ENCODE measurements at places on chromosomes 12 and 14.

- no peak for DNase-seq
These were observed 307.9 kb upstream of the G2E3 start for GRCh38 chr14:30251017-30251416.

- DNase-seq, result peak; percentile 1
These were observed 183.3 kb downstream of the CCDC59 start for GRCh38 chr12:82174936-82175335.

- no peak for DNase-seq
These were observed 58.3 kb downstream of the NINJ2 start for GRCh38 chr12:604956-605355.

DNA sequence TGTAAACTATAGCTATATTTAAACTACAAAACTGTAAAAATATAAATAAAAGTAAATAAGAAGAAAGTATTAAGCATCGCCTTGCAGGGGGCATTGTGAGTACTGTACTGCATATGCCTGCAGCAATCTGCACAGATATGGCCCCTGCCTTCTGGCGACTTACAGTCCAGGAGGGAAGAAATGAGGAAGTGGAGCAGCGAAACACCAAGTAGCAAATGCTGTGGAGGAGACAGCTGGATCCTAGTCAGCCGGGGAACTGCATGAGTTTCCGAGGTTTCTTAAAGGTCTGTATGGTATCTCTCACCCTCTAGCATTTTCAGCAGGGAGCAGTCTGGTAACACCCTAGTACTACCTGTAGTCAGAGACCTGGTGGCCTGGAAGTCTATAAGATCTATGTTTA, 256.9 kb downstream of the CACNA1C start:
- no peak for DNase-seq

GRCh38 chr14:33812181-33812580, 138.7 kb downstream of the EGLN3 start:
- DNase-seq, result no peak

- no peak for DNase-seq
These were observed 198.4 kb upstream of the FOXN3 start for GRCh38 chr14:89615421-89615820.

GRCh38 chr12:12736759-12737676, 19.9 kb downstream of the CDKN1B start:
- DNase-seq, result no peak

- no peak for DNase-seq
These were observed 32.7 kb downstream of the DIP2B start for GRCh38 chr12:50537538-50537919.

- DNase-seq, result no peak
These were observed 341.1 kb downstream of the EMP1 start for GRCh38 chr12:13537623-13538022.

DNA sequence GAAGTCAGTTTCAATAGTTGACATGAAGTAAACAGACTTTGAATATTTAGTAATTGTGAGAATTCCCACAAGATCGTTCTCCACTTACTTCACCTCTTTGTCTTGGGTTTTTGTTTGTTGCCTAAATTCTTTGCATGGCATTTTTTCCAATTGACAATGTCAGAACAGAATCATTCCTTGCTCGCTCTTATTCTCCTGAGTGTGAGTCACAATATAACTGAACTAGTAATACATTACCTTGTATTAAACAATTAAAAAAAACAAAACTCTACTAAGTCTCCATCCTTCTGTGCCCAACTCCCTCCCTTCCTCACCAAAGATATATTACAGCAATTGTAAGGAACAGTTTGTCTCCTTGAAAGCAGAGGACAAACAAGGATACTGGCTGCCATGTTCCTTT, 638.8 kb upstream of the NOVA1 start:
- no peak for DNase-seq

- no peak for DNase-seq
These were observed 285.8 kb downstream of the NUAK1 start for GRCh38 chr12:105852951-105853350.

DNA sequence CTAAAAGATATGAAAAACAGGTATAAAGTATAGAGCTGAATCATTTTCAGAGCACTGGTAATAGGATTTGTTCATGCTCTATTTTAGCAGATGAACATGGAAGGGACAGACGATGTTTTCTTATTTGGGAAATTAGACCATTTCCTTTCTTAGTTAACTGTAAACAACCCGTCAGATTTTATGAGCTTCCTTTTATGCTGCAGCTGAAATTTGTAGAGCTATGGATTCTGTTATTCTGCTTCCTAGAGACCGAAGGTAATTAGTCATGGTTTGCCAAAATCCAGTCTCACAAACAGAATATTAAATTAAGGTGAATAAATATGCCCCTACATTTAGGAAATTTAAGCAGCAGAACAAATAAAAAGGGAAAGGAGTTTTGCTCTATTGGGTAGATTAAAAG, 180.2 kb upstream of the SYT1 start:
- DNase-seq, result no peak

DNA sequence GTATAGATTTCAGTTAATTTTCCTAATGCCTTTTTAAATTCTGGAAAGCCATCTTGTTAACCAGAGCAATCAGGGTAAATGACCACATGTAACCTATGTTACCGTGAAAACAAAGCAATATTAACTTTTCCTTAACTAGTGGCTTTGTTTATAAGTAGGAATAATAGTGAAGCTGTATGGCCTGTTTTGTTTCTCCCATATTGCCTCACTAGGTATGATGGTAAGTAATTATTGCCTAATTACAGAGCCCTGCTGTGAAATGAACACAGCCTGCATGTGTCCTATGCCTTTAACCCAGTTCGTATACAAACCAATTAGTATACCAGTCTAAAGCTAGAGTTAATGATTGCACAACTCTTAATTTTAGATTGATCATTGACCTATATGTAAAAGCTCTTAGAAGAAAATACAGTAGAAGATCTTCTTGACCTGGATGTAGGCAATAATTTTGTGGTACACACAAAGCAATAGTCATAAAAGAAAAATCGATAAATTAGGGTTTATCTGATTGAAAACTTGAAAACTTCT, 249.9 kb downstream of the CCDC91 start:
- DNase-seq, result no peak

DNA sequence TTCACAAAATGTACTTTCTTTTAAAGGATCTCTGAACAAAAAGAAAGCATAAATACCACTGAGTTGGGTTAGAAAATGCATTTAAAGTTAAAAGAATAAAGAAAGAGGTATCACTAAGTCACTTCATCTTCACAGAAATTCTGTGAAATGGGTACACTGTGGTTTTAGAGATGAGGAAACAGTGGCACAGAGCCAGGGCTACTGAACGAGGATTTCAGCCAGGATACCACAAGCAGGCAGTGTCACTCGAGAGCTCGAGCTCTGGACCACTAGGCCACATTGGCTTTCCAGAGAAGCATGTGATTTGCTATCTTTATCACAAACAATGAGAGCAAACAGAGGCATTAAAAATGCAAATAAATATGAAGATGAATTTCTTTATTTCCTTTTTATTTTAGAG, 51.0 kb downstream of the WDHD1 start:
- no peak for DNase-seq

DNA sequence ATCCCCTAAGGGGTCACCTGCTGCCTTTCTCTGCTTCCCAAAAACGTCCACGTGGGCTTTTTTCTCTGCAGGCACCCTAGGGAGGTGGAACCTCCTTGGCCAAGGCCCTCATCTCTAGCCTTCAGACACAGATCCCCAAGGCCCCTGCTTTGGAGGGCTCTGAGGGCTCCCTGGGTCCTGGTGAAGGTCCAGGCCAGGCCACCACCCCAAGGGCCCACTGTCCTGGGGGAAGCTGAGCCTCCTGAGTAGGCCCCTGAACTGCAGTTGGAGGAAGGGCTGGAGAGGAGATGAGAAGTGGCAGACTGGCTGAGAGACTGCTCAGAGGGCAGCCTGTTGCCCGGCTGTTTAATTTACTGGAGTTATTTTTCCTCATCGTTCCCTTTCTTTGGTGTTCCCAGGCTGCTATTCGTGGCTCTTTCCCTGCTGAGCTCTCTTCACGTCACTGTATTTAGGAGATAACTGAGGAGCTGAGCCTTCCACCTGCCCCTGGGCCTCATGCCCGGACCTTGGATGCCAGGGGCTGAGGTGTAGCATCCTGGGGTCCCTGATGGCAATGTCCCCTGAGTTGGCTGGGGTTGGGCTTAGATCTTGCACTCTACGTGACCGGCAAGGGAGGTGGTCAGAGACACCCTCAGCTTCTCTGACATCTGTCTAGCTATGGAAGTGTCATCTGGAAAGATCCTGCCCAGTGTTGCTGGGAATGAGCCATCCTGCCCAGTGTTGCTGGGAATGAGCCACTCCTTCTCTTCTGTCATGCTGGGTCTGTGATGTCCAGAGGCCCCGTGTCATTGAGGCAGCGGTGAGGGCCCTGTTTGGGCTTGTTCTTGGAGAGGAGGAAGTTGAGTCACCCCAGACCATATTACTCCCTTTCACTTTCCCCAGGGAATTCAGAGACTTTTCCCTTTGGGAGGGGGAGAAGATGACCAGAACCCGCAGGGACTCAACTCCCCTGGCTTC, 139.8 kb downstream of the TSPAN9 start:
- DNase-seq, result peak; percentile 68

GRCh38 chr12:18919871-18920511, 182.1 kb downstream of the CAPZA3 start:
- DNase-seq, result no peak

DNA sequence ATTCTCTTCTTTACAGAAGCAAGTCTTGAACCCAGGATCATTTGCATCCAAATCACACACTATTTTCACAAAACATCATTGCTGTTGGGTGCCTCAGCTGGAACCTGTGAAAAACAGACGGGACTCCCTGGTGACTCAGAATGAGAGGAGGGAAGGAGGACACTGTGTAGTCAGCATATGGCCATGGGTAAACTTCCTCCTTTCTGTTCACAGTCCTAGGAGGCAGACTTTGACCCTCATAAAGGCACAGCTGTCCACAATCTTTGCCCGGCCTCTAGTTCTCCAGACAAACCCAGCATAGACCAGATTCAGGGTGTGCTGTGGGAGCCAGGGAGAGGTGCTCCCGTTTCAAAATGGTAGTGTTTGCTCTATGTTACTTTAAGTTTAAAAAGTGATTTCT, 62.0 kb downstream of the DYRK2 start:
- DNase-seq, result no peak

- DNase-seq, result no peak
These were observed 17.8 kb upstream of the EIF2B2 start for GRCh38 chr14:74985028-74985310.

DNA sequence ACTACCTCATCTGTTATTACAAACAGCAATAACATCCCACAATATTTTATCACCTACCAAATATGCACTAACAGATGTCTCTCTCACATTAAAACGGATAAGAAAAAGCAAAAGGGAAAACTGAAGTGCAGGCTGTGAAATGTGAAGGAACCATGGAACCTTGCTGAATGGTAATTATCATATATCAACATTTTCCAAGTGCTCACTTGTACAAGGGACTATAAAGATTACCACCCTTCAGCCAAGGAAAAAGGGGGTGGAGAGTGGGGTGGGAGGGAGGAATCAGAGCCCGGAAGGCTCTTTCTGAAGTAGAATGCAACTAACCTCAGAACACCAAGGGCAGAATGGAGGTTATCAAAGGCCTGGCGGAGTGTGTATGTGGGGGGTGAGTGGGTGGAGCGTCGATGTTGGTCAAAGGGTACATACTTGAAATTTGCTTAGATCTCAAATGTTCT, 1.2 kb downstream of the SNX6 start:
- no peak for DNase-seq

DNA sequence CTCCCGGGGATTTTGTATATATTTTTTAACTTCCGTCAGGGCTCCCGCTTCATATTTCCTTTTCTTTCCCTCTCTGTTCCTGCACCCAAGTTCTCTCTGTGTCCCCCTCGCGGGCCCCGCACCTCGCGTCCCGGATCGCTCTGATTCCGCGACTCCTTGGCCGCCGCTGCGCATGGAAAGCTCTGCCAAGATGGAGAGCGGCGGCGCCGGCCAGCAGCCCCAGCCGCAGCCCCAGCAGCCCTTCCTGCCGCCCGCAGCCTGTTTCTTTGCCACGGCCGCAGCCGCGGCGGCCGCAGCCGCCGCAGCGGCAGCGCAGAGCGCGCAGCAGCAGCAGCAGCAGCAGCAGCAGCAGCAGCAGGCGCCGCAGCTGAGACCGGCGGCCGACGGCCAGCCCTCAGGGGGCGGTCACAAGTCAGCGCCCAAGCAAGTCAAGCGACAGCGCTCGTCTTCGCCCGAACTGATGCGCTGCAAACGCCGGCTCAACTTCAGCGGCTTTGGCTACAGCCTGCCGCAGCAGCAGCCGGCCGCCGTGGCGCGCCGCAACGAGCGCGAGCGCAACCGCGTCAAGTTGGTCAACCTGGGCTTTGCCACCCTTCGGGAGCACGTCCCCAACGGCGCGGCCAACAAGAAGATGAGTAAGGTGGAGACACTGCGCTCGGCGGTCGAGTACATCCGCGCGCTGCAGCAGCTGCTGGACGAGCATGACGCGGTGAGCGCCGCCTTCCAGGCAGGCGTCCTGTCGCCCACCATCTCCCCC, 777 bp downstream of the ASCL1 start:
- no peak for DNase-seq

- DNase-seq, result no peak
These were observed 667 bp upstream of the ITFG2 start for GRCh38 chr12:2811801-2812200.

- DNase-seq, result no peak
These were observed 206.8 kb downstream of the NUAK1 start for GRCh38 chr12:105931762-105932570.

- no peak for DNase-seq
These were observed 225.5 kb downstream of the CCDC91 start for GRCh38 chr12:28415755-28416154.

DNA sequence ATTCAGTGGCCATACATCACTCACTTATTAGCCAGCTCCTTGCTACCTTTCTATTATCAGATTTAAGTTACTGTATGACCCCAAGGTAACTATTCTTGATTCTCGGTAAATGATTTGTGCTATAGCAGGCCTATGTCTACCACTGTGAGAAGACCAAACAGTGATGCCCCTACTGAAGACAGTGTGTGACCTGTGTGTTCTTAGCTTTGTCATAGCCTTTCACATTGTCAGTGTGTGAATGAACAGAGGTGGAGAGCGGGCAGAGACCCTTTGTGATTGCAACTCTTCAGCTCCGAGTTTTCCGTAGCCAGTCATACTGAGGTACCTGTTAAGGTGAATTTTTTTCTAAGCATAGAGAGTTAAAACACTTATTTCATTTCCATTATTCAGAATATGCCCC, 294.0 kb downstream of the LRFN5 start:
- DNase-seq, result no peak

Measured in cerebellum (tissue), 4 donors.